ENCODE measurements at places on chromosomes 4 and X. TPM values are rescaled to one million over a fixed set of nuclear protein-coding genes. Genes with fewer than 3 reads are reported as not detected.

GRCh38 chrX:12488220-12488619 lies 303.0 kb upstream of the PRPS2 start:
- H3K36me3 ChIP-seq = no peaks in the 10 kb centered on the region
- H3K27me3 ChIP-seq = no peaks in the 10 kb centered on the region
- no peak overlapping the region for H3K27ac ChIP-seq
- H3K4me3 ChIP-seq = no peak overlapping the region
- H3K4me1 ChIP-seq = no peaks in the 10 kb centered on the region

- peaks cover 20% of the 10 kb centered on the region for H3K36me3 ChIP-seq
- H3K27ac ChIP-seq = peak overlapping the region; percentile 79
These were observed 71.7 kb downstream of the FBXW7 start for GRCh38 chr4:152464030-152464823.

- no peak for DNase-seq
- no peak overlapping the region for H3K27ac ChIP-seq
- no peaks in the 10 kb centered on the region for H3K4me1 ChIP-seq
- peaks cover 25% of the 10 kb centered on the region for H3K36me3 ChIP-seq
These were observed 11.1 kb downstream of the RASL11B start for GRCh38 chr4:52873191-52873590.

SH3BGRL gene
- total RNA-seq = 33.1 TPM

- no peaks in the 10 kb centered on the region for H3K27me3 ChIP-seq
- H3K4me3 ChIP-seq = no peak overlapping the region
- H3K4me1 ChIP-seq = peaks cover 57% of the 10 kb centered on the region
- H3K36me3 ChIP-seq = peaks cover 39% of the 10 kb centered on the region
- H3K27ac ChIP-seq = no peak overlapping the region
These were observed 30.9 kb downstream of the CASP6 start for GRCh38 chr4:109672169-109672930.

- H3K27me3 ChIP-seq = no peaks in the 10 kb centered on the region
- no peaks in the 10 kb centered on the region for H3K4me1 ChIP-seq
- DNase-seq = no peak
- H3K36me3 ChIP-seq = no peaks in the 10 kb centered on the region
- no peak overlapping the region for H3K4me3 ChIP-seq
These were observed 28.7 kb upstream of the STOX2 start for GRCh38 chr4:183876268-183876934.

- peaks cover 5% of the 10 kb centered on the region for H3K4me1 ChIP-seq
- no peak for DNase-seq
- no peak overlapping the region for H3K4me3 ChIP-seq
- no peaks in the 10 kb centered on the region for H3K36me3 ChIP-seq
These were observed 55.5 kb downstream of the WFS1 start for GRCh38 chr4:6324999-6325787.

ATOH1 gene
- not detected for total RNA-seq

GRCh38 chr4:179447308-179447707 lies 2005.1 kb upstream of the AGA start:
- no peaks in the 10 kb centered on the region for H3K36me3 ChIP-seq
- DNase-seq = no peak
- H3K27ac ChIP-seq = no peak overlapping the region
- H3K4me3 ChIP-seq = no peak overlapping the region

- H3K27me3 ChIP-seq = peaks cover 10% of the 10 kb centered on the region
- DNase-seq = peak; percentile 36
- H3K36me3 ChIP-seq = no peaks in the 10 kb centered on the region
- no peak overlapping the region for H3K27ac ChIP-seq
These were observed 28.3 kb downstream of the CYTL1 start for GRCh38 chr4:4990857-4991540.

DNA sequence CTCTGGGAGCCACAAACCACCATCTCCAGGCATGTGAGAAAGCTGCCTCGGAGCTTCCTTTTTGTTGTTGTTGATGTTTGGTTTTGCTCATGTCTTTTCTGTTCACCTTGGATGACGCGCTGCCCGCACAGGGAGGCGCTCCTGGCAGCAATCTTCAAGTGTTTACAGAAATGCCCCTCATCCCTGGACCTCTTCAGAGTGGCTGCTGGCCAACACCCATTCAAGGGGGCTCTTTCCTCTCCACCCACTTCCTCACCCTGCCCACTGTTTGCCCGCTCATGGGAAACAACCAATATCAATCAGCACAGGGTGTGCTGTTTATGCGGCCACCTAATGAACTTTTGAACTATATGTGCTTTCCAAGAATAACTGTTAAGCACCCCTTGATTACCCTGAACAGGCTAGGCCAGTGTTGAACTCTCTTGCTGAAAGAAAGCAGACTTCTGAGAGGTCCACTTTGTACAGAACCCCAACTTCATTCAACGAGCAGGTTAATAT lies 355.1 kb upstream of the CLNK start:
- no peak for DNase-seq
- H3K27ac ChIP-seq = no peak overlapping the region
- no peaks in the 10 kb centered on the region for H3K4me1 ChIP-seq
- no peaks in the 10 kb centered on the region for H3K27me3 ChIP-seq

NOX1 gene
- total RNA-seq = not detected

USP17L21 gene
- not detected for total RNA-seq

- peaks cover 28% of the 10 kb centered on the region for H3K4me1 ChIP-seq
- no peak overlapping the region for H3K4me3 ChIP-seq
- H3K36me3 ChIP-seq = no peaks in the 10 kb centered on the region
- H3K27ac ChIP-seq = no peak overlapping the region
- H3K27me3 ChIP-seq = no peaks in the 10 kb centered on the region
- no peak for DNase-seq
These were observed 36.0 kb upstream of the NSG1 start for GRCh38 chr4:4350909-4351308.

DNA sequence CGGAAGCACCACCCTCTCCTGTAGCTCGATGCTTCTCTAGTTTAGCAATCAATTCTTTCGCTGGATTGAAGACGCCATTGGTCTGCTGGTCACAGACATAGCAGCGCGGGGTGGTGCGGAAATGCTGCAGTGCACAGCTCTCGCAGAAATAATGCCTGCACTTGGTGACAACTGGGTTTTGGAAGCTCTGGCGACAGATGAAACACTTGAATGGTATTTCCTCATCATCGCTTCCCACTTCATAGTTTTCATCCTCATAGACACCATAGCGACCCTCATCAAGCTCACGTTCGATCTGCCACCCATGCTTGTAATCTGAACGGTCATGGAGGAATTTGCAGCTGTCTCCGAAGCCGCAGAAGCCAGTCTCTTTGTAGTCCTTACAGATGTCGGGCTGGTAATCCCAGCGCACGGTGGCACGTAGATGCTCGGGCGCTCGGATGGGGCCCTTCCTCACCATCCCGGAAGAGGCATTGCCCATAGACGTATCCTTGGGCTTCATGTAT lies 854 bp downstream of the RNF113A start:
- H3K4me3 ChIP-seq = peak overlapping the region; percentile 95
- H3K36me3 ChIP-seq = peaks cover 25% of the 10 kb centered on the region
- H3K27ac ChIP-seq = peak overlapping the region; percentile 98
- no peaks in the 10 kb centered on the region for H3K27me3 ChIP-seq
- peaks cover 11% of the 10 kb centered on the region for H3K4me1 ChIP-seq

- H3K4me3 ChIP-seq = no peak overlapping the region
- H3K36me3 ChIP-seq = no peaks in the 10 kb centered on the region
- DNase-seq = no peak
- H3K27me3 ChIP-seq = no peaks in the 10 kb centered on the region
These were observed 125.3 kb upstream of the RAI2 start for GRCh38 chrX:17986440-17986839.

- peaks cover 20% of the 10 kb centered on the region for H3K36me3 ChIP-seq
- no peak overlapping the region for H3K27ac ChIP-seq
- H3K27me3 ChIP-seq = no peaks in the 10 kb centered on the region
- peaks cover 9% of the 10 kb centered on the region for H3K4me1 ChIP-seq
- H3K4me3 ChIP-seq = no peak overlapping the region
These were observed 93.6 kb downstream of the GPR143 start for GRCh38 chrX:9671998-9672397.

- H3K27ac ChIP-seq = no peak overlapping the region
- H3K36me3 ChIP-seq = no peaks in the 10 kb centered on the region
- H3K27me3 ChIP-seq = peaks cover 2% of the 10 kb centered on the region
- H3K4me1 ChIP-seq = peaks cover 18% of the 10 kb centered on the region
These were observed 127.3 kb downstream of the DCHS2 start for GRCh38 chr4:154364066-154364845.

GRCh38 chr4:151153585-151153984 lies 54.2 kb downstream of the RPS3A start:
- no peak overlapping the region for H3K27ac ChIP-seq
- H3K4me3 ChIP-seq = no peak overlapping the region
- no peaks in the 10 kb centered on the region for H3K4me1 ChIP-seq
- H3K27me3 ChIP-seq = peaks cover 7% of the 10 kb centered on the region
- no peaks in the 10 kb centered on the region for H3K36me3 ChIP-seq

DNA sequence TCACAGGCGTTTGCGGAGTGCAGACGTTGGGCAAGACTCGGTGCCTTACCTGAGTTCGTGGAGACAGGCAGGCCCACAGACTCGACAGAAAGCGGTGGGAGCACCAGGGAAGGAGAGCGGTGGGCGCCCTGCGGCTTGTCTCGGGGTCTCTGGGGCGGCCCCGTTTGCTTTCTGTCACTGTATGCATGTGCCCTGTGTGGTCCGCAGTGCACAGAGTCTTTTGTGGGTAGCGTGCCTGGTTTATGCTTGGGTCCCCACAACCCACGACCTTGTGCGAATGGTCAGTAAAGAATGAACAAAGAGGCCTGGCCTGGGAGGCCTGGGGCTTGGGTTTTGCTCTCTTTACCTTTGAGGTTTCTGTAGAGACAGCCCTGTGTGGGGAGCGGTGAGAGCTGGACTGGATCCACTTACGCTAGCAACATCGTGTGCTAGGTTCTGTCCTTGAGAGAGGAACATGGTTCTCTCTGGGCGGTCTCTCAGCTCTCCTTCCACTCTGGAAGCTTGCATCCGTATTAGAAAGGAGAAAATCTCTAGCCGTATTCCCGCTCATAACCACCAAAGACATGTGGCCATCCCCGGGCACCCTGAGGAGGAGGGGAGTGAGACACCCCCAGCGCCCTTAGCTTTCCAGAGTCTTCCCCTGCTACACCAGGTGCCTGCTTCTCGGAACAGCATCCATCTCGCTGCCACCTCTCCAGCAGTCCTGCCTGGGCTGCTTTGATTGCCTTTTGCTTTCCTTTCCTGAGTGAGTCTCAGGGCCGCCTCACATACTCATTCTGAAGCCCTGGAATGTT lies 1.2 kb downstream of the TADA2B start:
- peak overlapping the region; percentile 70 for H3K27ac ChIP-seq
- H3K4me3 ChIP-seq = peak overlapping the region; percentile 87
- peaks cover 53% of the 10 kb centered on the region for H3K4me1 ChIP-seq
- no peaks in the 10 kb centered on the region for H3K27me3 ChIP-seq

ADH1A gene
- total RNA-seq = not detected

DNA sequence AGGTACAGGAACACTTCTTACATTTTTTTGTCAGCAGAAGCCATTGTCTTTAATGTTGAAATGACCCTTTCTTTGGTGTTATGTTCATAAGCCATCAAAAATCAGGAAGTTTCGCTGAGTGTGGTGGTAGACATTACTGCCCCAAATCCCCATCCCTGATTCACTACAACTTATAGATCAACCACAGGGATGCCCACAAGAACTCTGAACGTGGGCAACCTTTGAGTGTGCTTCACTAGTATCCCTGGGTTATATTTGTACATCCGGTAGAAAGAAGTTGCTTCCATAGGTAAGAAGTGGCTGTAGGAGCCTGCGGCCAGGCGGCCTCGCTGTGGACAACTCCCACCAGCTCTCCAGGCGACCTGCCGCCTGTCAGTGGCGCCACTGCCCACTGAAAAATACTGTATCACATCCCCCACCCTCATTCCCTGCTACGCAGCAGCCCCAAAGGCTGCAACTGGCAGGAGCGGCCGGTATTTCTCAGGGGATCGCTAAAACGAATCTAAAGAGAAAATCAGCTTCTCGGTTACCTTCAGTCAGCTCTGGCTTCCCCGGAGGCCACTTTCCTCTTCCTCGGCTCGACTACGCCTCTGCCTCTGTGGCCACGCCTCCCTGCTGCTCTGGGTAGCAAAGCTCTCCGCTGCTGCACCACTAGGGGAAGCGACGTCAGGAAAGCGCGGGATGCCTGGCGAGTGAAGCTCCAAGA lies 13.9 kb upstream of the ETDC start:
- peak overlapping the region; percentile 89 for H3K27ac ChIP-seq
- H3K36me3 ChIP-seq = peaks cover 19% of the 10 kb centered on the region
- peaks cover 10% of the 10 kb centered on the region for H3K4me1 ChIP-seq
- peak; percentile 81 for DNase-seq
- H3K27me3 ChIP-seq = no peaks in the 10 kb centered on the region

FREM3 gene
- total RNA-seq = not detected

EMCN gene
- total RNA-seq = not detected

Measured in activated CD8-positive, alpha-beta T cell treated with anti-CD3 and anti-CD28 coated beads for 36 hours (primary cell).